ENCODE measurements at places on chromosomes 3 and 15. TPM values are rescaled to one million over a fixed set of nuclear protein-coding genes. Genes with fewer than 3 reads are reported as not detected.
A peak's percentile ranks its signal among the peaks of the same experiment; 100 is the strongest.

GRCh38 chr3:123733805-123734526, 149.1 kb upstream of the HACD2 start:
- DNase-seq, result peak; percentile 96

DNA sequence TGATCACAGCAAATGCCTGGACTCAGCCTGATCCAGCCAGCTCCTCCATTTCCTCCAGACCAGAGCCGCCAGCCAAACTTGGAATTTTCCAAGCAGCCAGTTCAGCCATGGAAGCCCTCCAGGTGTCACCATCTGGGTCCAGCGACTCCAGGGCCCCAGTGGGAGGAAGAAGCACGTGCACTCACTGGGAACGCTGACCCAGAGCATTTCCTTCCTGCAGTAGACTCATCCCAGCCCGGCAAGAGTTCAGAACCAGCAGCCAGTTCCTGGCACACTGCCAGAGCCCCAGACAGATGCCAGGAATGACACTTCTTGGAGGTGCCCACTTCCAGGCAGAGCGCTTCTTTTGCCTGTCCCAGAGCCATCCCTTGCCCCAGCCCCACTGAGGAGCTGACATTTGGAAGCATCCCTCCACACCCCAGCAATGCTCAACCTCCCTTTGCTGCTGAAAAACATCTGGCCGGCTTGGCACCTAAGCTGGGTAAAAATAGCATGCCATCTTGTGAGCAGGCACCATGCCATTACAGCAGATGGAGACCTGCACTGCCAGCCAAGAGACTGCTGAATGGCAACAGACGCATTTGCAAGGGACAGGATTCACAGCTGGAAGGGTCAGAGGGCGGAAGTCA, 460.3 kb upstream of the PROK2 start:
- DNase-seq, result peak; percentile 66

The CCR8 gene
- total RNA-seq, result not detected

The NT5DC2 gene
- 180 TPM for total RNA-seq

DNA sequence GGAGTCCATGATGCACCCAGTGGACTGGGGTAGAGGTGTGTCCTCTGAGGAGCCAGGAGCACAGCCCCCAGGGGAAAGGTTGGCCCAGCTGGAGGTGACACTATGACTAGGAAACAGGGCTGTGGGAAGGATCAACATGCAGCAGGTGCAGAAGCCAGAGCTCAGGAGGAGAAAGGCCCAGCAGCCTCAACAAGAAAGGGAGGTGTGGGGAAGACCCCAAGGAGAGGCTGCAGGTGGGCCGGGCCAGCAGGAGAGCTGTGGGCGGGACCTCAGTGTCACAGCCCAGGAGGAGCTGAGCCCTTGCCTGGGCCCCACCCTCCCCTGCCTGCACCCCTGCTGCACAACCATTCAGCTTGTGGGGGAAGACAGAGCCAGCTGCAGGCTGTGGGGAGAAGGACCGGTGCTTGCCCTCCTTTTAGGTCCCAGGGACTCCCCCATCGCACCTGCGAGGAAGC, 18.4 kb upstream of the KLF13 start:
- DNase-seq, result no peak

The GNAT1 gene
- not detected for total RNA-seq

The WDR93 gene
- total RNA-seq, result 0.48 TPM

The WWTR1 gene
- total RNA-seq, result 103 TPM

GRCh38 chr3:53815651-53816050, 30.6 kb downstream of the CHDH start:
- DNase-seq, result no peak

DNA sequence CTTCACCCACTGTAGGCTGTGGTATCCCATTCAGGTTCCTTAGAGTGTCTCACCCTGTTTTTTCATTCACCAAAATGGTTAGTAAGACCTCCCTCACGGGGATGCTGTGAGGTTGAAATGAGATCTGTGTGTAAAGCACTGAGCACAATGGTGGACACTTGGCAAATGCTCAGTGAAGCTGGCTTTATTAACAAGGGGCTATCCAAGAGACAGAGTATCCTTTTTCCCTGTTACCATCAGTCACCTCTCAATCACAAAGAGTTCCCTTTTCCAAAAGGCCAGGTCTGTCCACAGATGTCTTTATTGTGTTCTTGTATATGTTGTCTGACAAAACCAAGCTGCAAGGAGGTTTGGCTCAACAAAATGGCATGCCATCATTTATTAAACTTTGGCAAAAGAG, 138.9 kb upstream of the RARB start:
- DNase-seq, result no peak

GRCh38 chr15:27017168-27017809, 46.3 kb downstream of the GABRG3 start:
- peak; percentile 35 for DNase-seq

DNA sequence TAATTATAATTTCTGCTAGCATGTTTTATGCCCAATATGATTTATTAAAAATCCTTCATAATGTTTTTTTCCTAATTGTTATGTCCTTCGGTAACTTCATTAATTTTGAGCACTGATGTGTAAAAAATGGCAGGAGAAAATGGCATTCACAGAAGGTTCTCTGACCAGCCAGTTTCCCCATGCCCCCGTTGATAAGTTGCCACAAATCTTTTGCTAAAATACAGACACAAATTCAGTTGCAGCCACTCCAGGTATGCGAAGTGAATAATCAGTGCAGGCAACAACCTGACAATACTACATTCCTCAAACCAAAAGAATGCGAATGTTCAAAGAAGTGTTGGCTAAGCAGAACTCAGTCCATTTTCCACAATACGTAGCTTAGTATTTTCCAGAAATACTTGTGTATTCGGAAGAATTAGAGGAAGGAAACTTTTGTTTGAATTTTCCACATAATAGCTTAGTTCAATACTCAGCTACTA, 32.7 kb downstream of the CHL1 start:
- no peak for DNase-seq

DNA sequence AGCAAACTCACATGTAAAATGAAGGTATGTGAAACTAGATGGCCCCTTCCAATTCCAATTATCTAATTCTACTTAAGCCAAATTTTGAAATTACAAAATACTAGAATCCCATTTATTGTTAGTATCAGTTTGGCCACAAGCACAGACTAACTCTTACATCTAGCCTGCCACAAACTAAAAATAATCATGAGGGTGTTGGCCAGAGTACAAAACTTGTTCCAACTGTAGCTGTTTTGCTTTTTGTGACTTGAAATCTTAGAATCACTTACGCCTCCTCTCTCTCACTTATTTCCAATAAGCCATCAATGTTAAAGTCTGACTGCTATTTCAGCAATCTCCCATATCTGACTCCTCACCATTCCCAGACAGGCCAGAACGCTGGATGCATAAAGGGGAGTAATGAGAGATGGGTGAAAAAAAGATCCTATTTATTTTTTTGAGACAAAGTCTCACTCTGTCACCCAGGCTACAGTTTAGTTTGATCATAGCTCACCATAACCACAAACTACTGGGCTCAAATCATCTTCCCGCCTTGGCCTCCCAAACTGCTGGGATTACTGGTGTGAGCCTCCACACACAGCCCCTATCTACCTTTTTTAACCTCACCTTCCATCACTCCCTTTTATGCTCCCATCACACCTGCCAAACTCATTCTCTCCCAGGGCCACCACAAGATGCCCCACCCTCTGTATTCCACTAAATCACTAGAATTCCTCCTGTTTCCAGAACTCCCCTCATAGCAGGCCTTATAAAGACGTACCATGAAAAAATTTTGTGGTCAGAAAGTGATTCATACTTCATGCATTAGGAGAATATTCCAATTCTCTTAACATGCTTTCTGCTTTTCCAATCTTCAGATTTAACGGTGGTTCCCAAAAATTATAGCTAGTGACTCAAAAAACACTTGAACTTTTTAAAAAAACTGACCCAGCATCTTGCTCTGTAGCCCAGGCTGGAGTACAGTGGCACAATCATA, 36.5 kb downstream of the ATOSA start:
- peak; percentile 62 for DNase-seq

DNA sequence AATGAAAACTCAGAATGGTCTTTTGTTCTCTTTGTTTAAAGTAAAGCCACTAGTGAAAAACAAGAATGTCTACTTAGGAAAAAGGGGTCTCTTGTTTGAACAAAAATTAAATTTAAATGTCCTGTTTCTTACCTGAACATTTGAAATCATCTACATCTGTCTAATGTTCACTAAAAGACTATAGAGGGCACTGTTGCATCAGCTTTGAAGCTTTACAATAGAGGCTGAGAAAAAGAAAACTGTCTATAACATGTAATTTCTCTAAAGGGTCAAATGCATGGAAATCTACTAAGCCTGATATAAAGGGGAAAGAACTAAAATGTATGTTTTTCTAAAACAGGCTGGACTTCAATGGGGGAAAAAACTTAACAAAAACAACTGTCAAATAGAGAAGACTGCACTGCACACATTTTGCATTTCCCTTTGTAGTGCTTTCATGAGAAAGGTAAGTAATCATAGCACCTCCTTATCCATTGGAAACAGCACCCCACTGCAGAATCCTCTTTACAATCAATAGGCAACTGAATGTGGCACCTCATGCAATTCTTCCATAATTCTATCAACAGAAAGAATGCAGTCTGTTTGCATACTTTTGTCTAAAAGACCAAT, 26.3 kb downstream of the DPH6 start:
- peak; percentile 56 for DNase-seq

DNA sequence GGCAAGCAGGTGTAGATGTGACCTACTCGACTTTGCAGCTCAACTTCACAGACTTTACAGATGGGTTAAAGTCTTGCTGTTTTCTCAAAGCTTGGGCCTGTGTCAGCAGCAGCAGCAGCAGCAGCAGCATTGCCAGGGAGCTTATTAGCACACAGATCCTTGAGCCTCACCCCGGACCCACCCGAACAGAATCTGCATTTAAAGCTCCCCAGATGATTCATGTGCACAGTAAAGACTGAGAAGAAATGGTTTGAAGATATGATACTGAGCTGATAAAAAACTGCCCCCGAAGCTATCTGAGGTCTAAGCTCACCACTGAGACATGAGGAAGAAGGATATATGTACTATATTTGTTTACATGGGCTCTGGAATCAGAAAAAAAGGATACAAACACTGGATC, 231.7 kb downstream of the ARPP21 start:
- no peak for DNase-seq

DNA sequence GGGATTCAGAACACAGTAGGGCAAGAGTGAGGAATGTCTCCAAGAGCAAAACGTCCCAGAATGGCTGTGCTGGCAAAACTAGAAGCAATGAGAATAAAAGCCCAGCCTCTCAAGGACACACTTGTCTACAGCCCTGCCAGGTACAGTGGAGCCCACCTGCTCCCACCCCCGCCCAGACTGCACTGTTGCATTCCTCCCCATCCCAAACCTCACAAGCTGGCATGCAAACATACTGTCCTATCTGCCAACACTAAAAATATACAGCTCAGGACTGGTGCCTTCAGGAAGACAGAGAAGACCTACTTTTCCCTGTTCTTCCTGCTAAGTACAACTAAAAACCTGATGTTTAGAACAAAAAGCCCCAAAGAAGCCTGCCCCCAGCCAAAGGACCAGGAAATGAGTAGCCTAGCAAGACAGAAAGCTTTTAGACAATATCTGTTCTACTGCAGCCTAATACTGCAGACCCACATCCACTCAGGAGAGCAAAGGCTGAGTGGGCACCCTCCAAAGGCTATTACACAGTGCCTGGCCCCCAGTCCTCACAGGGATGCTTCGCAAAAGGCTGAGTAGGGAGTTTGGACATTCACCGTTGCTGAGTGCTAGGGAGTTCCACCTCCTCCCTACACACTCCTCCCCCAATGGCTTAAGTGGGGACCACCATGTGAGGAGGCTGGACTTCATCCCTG, 13.5 kb downstream of the OCA2 start:
- no peak for DNase-seq

The ZIC1 gene
- total RNA-seq, result 12.2 TPM

The DPPA2 gene
- total RNA-seq, result not detected

DNA sequence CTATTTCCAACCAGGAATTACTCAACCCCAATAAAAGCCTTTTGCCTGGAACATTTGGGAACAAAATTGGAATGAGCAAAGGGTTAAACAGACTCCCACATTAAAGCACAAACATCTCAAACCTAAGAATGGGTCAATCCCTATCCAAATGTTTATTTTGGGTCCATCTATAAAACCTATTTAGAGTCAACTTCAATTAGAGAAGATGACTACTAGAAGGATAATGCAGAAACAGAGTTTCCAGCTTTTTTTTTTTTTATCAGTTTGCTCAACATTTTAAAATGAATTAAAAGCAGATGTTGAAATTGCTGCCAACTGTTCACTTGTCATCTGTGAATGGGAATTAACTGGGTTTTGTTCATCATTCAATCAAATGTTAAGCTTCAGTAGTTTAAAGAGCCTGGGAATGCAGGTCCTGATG, 4.1 kb upstream of the TBC1D23 start:
- DNase-seq, result peak; percentile 64

The ADPRH gene
- total RNA-seq, result 5.6 TPM

DNA sequence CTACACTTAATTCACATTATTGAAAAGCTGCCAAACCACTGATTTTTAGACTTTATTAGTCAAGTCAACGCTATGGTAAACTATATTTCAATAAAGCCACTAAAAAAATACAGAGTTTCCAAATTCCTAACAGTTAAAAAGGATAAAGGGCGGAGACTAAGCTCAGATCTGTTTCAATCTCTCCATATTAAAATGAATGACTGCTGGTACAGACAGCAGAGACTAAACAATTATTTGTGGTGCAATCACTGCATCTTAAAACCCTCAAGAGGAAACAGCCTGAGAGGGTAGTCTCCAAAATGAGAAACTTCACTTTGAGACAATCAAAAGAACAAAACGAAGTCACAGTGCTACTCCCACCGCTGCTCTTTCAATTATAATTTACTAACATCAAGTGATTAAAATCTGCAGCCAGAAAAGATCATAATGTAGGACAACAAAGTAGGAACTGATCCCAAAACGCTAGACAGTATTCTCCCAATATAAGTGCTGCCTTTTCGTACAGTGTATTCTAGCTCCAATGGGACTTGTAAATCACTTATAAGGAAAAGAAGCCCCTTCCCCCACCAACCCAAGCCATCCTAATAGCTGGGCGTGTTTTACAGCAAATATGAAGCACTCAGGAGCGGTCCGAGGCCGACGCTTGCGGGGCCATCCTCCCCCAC, 1.2 kb downstream of the UBP1 start:
- DNase-seq, result no peak

The PAK6 gene
- 9.5 TPM for total RNA-seq

- DNase-seq, result no peak
Observed at GRCh38 chr3:112456147-112456546, 43.1 kb downstream of the BTLA start.

The GALK2 gene
- total RNA-seq, result 107 TPM

- DNase-seq, result no peak
Observed at GRCh38 chr3:57946970-57947381, 61.2 kb upstream of the FLNB start.

GRCh38 chr15:55993804-55994560, 570 bp upstream of the NEDD4 start:
- DNase-seq, result peak; percentile 64

The DAZL gene
- not detected for total RNA-seq

The MFGE8 gene
- total RNA-seq, result 45.1 TPM

The CLDN16 gene
- total RNA-seq, result not detected

DNA sequence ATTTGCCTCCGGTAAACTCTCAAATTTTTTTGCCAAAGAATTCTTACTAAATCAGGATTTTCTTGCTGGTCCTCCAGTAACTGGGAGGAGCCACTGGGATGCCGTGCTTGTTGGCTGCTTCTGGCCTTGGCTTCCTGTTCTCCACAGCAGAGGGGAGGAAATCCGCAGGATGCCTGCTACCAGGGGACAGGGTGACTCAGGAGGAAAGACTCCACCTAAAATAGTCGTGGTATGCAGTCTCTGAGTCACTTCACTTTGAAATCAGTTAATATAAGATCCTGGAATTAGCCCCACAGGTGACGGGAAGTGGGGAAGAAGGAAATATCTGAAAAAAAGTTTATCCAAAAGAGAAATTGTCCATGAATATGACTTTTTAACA, 6.5 kb upstream of the TM4SF18 start:
- peak; percentile 99 for DNase-seq

GRCh38 chr3:69811452-69812401, 72.5 kb downstream of the MITF start:
- no peak for DNase-seq
